ENCODE measurements at places on chromosomes 12 and 14.

DNA sequence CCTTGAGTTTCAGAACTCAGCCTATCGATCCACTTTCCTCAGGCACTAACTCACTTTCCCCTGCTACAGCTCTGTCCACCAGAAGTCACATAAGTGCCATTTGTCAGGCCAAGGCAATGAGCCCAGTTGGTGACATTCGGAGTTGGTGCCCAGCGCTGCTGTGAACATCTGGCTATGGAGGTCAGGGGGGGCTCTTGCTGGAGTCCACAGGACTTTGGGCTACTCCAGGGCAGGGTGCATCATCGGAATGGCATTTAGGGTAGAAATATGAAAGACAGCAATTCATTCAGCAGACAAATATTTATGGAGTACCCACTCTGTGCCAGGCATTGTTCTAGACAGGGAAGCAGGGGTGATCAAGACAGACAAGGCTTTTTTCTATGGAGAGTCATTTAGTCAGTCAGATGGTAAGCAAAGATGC is 1.5 kb upstream of the PPP1CC start:
- no peak for DNase-seq

GRCh38 chr12:80316222-80316621 is 127.8 kb upstream of the PTPRQ start:
- DNase-seq: no peak

- no peak for DNase-seq
Measured at GRCh38 chr12:19461999-19462398, 22.7 kb downstream of the AEBP2 start.

DNA sequence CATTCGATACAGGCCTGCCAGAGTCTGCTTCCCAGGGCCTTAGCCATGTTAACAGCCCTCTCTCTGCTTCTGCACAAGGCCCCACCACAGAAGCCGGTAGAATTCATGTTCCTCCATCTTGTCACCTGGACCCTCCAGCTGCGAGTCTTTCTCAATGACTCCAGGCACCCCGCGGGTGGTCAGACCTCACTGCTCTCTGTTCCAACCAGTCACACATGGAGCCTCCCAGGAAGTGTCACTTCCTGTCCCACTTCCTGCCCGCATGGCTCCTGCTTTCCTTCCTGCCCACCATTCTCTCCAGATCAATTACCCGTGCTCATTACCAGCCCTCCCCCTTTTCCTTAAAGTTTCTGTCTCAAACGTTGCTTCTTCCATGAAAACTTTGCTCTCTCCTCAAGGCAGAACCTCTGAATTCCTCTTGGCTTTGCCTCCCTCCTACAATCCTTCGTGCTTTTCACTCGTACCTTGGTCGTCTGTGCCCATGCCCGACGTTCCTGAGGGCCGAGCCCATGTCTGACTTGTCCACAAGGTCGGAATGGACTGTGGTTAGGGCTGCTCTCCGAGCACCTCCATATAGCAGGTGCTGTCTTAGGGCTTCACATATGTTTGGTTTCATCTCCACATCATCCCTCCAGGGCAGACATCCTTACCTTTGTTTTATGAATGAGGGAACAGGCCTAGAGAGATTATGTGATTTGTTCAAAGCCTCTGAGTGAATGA is 172.1 kb downstream of the TSPAN9 start:
- DNase-seq: no peak

GRCh38 chr12:65756956-65757511 is 67.2 kb upstream of the HMGA2 start:
- DNase-seq: no peak

GRCh38 chr12:127293507-127294310 is 973.3 kb upstream of the TMEM132C start:
- DNase-seq: peak; percentile 36

GRCh38 chr12:49549735-49550692 is 11.2 kb downstream of the KCNH3 start:
- no peak for DNase-seq
